Kasumi-1 (cell line): ENCODE measurements at places on chromosomes 12 and 14.

- DNase-seq = peak; percentile 27
Measured at GRCh38 chr14:70832561-70833305, 23.4 kb upstream of the MAP3K9 start.

- no peak for DNase-seq
Measured at GRCh38 chr12:28890664-28891063, 258.4 kb upstream of the FAR2 start.

DNA sequence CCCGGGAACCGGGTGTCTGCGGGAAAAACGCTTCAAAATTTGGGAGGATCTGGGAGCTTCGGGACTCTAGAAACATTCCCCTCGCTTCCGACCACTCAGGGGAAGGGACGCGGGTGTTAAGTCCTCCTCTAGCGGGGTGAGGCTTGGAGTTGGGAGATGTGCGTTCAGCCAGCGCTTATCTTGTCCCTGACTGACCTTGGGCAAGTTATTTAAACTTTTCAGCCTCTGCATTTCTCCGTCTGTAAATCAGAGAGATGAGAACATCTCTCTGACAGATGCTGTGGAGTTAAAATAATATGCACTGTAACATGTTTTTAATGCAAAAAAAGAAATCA, 76.9 kb upstream of the ANO4 start:
- DNase-seq = no peak

- DNase-seq = no peak
Measured at GRCh38 chr14:103129301-103130016, 6.2 kb downstream of the TNFAIP2 start.

GRCh38 chr12:49518914-49519573, 19.8 kb upstream of the KCNH3 start:
- DNase-seq = no peak

- DNase-seq = no peak
Measured at GRCh38 chr14:52240623-52241022, 26.9 kb upstream of the PTGDR start.

GRCh38 chr12:125340791-125341190, 275.6 kb downstream of the AACS start:
- DNase-seq = no peak

DNA sequence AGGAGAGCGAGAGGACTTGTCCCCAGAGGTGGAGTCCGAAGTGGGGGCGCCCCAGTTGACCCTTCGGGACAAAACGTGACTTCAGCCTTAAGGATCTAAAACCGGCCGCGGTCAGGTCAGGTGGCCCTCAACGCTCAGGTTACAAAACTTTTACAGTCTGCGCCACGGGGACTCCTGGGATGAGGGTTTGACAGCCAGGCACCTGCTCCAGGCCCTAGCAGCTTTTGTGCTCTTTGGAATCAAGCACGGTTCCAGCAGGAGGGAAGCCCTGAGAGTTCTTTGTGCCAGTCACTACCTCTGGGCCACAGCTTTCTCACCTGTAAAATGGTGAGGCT, 337 bp downstream of the ZC2HC1C start:
- DNase-seq = no peak

GRCh38 chr12:15547691-15548090, 225.4 kb downstream of the PTPRO start:
- no peak for DNase-seq

- DNase-seq = no peak
Measured at GRCh38 chr14:45970621-45971020, 681.0 kb downstream of the RPL10L start.

DNA sequence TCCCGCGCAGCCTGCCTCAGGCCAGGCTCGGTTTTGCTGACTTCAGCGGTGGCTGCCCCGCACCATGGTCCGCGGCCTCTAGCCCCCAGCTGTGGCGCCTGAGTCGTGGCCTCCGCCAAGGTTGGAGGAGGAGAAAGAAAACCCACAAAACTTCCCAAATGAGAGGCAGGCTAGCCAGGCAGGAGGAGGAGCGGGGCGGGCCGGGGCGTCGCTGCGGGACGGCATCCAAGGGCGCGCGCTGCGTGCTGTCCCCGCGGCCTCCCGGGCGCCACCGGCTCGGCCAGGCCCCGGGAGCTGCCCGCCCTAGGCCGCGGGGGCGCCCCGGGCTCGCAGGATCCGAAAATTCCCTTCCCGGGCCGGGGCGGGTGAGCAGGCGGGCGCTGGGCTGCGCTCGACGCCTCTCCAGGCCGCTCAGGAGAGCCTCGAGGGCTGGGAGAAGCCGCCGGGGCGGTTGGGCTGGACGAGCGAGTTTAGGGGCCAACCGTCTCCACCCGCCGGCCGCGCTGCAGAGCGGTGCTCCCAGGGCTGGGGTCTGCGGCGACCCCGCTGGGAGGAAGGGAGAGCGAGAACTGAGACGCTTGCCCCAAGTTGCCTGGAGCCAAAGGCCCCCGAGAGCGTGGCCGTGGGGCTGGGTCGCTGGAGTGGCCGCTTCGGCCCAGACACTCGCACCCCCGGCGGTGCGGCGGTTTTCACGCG, at the start of gene EFS:
TSS of gene EFS (minus strand) at position 137 of the 696 bp plus-strand sequence. CDS start 147 bp downstream, outside the sequence.
- no peak for DNase-seq

GRCh38 chr12:45959025-45959424, 31.3 kb downstream of the SCAF11 start:
- DNase-seq = no peak

DNA sequence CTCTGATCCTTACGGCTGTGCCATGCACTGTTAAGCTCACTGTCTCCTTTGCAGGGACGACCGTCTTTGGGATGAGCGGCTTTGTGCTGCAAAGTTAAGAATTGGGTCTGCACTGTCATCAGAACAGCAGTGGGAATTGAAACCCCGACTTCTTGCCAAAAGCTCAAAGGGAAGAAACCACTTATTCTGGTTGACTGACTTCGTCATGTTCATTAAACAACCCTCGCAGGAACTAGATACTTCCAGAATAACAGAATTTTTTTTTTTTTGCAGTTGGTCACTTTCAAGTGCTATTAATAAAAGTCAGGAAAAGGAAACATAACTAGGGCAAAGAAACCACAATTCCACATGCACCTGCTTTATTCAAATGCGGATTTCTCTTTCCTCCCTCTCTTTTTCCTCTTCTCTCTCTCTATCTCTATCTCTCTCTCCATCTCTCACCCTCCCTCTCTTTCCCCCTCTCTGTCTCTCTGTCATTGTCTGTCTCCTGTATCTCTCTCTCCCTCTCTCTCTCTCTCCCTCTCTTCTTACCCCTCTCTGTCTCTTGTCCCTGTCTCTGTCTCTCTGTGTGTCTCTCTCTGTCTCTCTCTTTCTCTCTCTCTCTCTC, 12.3 kb upstream of the GLT1D1 start:
- DNase-seq = no peak

DNA sequence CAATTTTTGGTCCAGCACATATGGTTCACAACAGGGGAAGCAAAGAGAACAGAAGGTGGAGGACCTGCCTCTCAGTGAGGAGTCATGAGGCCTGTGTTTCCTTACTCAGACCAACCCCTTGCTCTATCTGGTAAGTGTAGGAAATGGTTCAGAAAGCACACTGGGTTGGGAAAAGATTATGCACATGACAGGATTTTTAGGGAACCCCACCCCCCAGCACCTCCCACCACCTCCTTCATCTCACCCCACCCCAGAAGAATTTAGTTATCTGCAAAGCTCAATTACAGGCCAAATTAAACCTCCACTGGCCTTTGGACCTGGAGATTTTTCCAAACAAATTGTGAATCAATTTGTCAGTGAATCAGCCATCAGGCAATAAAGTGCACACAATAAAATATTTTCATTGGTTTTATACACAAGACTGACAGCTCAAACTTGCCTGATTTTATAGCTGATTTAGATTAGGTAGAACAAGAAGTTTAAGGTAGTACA, 132.8 kb downstream of the DACT1 start:
- no peak for DNase-seq

GRCh38 chr12:113422886-113423669, 898 bp downstream of the SDSL start:
- DNase-seq = no peak

- DNase-seq = peak; percentile 70
Measured at GRCh38 chr12:62799126-62799736, 135.7 kb downstream of the PPM1H start.

GRCh38 chr12:86721713-86722397, 465.7 kb upstream of the MGAT4C start:
- peak; percentile 29 for DNase-seq

DNA sequence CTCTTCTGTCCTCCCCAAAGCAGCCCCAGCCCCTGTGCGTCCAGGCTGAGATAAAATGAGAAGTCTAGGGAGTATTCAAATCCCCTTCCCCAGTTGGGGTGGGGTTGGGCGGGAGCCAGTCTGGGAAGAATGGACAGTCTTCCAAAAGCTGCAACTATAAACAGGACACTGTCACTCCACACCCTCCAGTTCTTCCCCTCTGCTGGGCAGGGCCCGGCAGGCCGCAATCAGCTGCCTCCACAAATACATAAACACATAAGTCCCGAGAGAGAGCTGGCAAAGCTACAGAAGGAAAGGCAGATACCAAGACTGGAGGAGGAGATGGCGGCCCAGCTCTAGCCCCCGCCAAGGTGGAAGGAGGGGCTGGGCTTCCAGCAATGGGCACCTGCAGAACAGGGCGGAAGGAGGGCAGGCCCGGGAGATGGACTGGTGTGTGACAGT, 12.7 kb downstream of the LTBP2 start:
- no peak for DNase-seq

DNA sequence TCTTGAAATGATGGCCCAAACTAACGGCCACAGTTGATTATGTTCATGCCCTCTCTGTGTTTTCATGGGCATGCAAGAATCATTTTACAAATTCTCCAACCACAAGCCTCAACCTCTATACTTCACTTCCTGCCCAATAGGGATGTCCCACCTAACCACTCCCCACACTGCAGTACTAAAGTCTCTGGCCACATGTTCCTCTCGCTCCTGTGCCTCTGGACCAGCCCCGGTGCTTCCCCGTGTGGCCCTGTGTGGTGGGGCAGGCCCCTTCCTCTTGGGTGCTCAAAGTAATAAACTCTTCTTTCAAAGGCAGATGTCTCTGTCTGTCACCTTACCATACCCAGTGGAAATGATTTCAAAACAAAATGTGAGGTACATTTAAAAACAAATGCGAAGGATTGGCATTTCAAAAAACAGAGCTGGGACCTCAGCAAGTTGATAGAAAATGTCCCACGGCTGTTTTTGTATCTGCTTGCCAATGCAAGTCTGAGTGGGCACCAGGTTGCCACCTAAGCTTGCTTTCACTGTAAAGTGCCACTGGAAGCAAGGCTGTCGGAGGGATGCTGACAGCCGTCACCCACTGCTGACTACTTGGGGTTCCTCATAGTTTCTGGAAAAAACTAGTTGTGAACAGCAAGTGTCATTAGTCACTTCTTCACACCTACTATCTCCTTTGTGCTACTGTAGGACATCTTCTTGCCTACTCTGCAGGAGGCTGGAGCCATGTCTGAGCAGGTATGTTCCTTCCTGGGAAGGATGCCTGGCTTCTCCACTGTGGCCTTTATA, 8.2 kb upstream of the SERPINA11 start:
- DNase-seq = no peak

- no peak for DNase-seq
Measured at GRCh38 chr12:14923944-14924343, 14.4 kb downstream of the ERP27 start.

DNA sequence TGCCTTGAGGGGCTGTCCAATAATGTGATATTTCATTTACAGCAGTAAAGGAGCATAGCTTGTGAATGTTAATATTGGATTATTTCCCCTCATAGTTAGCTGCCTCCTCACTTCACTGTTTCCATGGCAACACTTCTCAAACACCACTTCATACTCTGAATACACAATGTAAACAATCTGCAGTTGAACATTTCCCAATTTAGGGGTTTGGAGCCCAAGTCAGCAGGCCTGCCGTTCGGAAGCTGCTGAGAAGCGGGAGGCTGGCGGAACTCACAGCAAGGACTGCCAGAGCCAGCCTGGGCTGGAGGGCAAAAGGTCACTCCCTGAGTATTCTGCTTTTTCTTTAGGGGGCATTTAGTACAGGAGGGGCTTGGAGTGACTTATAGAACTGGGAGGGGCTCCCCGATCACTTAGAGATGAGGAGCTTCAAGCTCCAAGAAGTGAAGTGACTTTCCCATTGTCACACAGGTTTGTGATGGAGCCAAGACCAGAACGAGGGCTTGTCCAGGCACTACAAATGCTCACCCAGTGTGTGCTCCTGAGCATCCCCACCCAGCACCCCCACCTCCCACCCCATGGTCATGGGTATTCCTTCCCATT, 12.1 kb upstream of the SLC24A4 start:
- DNase-seq = no peak

GRCh38 chr12:28223858-28224257, 33.6 kb downstream of the CCDC91 start:
- no peak for DNase-seq

- DNase-seq = no peak
Measured at GRCh38 chr12:218221-218620, 4.3 kb upstream of the SLC6A12 start.

DNA sequence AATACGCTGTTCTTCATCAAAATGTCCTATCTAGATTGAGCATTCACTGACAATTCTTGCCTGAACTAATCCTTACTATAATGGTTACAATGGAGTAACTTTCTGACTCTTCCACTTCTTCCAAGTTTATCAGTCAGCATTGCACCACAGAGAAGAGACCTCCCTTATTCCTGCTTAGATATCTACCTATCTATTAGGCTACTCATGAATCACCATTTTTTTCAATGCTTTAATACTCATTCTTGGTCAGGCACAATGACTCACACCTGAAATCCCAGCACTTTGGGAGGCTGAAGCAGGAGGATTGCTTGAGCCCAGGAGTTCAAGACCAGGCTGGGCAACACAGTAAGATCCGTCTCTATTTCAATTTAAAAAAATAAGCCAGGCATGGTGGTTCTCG, 39.3 kb downstream of the RPS6KA5 start:
- DNase-seq = no peak

- no peak for DNase-seq
Measured at GRCh38 chr14:94545131-94545841, 16.0 kb upstream of the SERPINA4 start.

DNA sequence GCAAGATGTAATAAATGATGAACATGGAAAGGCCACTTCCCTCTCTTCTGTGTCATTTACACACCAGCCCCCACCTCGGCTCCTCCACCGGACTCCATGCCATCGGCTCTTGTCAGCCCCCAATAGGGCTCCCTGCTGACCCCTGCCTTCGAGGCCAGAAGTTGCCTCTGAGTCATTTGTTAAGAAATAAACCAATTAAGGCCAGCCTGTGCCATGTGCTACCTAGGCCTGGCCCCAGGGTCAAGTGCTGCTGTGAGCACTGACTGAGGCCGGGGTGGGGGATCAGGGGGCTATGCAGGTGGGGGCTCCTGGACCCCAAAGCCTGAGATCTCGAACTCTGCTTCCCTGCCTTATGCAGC, 53.2 kb downstream of the TESC start:
- DNase-seq = no peak

DNA sequence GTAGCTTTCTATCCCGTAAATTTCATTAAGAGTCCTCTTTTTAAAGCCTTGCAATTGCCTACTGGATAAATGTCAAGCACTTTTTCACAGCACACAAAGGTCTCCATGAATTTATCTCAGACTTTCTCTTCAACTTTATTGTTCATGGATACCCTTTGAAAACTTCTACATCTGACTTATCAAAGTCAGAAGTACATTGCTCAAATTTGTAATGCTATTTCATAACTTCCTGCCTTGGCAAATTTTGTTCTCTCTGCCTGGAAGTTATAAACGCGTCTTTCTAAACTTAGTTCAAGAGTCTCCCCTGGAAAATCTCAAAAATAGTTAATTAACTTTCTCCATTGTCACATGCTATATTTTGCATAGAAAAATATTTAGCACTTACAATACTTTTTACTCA, 55.9 kb upstream of the RERGL start:
- peak; percentile 67 for DNase-seq

GRCh38 chr14:99747582-99748330, 45.5 kb upstream of the EML1 start:
- DNase-seq = no peak

GRCh38 chr12:111798182-111798581, 31.4 kb downstream of the ALDH2 start:
- DNase-seq = no peak
